ENCODE measurements at places on chromosomes 11 and 22.
A peak's percentile ranks its signal among the peaks of the same experiment; 100 is the strongest.

- H3K27ac ChIP-seq, result no peak overlapping the region
- peaks cover 20% of the 10 kb centered on the region for H3K4me1 ChIP-seq
- no peak for DNase-seq
- no peaks in the 10 kb centered on the region for H3K27me3 ChIP-seq
- H3K4me3 ChIP-seq, result no peak overlapping the region
- H3K36me3 ChIP-seq, result no peaks in the 10 kb centered on the region
These were observed 35.0 kb downstream of the KCNJ1 start for GRCh38 chr11:128832121-128832497.

GRCh38 chr22:37079158-37079557 lies 27.6 kb downstream of the KCTD17 start:
- peak overlapping the region; percentile 81 for H3K27ac ChIP-seq
- H3K27me3 ChIP-seq, result no peaks in the 10 kb centered on the region
- H3K36me3 ChIP-seq, result no peaks in the 10 kb centered on the region
- peaks cover 47% of the 10 kb centered on the region for H3K4me1 ChIP-seq
- H3K4me3 ChIP-seq, result no peak overlapping the region
- DNase-seq, result no peak

- no peak overlapping the region for H3K27ac ChIP-seq
- DNase-seq, result no peak
- no peaks in the 10 kb centered on the region for H3K36me3 ChIP-seq
- no peaks in the 10 kb centered on the region for H3K4me1 ChIP-seq
These were observed 125.6 kb downstream of the APIP start for GRCh38 chr11:34790620-34791019.

GRCh38 chr22:49690454-49690853 lies 137.2 kb downstream of the BRD1 start:
- no peak for DNase-seq
- no peak overlapping the region for H3K4me3 ChIP-seq
- peaks cover 17% of the 10 kb centered on the region for H3K4me1 ChIP-seq
- H3K27ac ChIP-seq, result no peak overlapping the region

DNA sequence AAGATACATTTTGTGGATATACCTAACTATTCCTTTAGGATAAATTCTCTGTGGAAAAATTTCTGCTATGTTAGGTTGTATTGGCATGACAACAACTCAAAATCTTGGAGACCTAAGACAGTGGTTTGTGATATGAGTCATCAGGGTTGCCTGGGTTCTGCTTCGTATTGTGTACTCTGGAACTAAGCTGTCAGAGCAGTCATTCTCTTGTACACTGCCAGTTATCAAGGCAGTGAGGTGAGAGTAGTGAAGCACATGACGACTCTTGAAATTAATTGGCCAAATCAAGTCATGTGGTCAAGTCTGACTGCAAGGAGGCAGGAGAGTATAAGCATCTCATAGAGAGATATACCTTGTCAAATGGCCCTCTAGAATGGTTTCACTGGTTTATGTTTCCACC lies 104.4 kb downstream of the FANCF start:
- no peaks in the 10 kb centered on the region for H3K27me3 ChIP-seq
- H3K4me1 ChIP-seq, result no peaks in the 10 kb centered on the region
- no peak for DNase-seq
- H3K4me3 ChIP-seq, result no peak overlapping the region
- no peaks in the 10 kb centered on the region for H3K36me3 ChIP-seq

DNA sequence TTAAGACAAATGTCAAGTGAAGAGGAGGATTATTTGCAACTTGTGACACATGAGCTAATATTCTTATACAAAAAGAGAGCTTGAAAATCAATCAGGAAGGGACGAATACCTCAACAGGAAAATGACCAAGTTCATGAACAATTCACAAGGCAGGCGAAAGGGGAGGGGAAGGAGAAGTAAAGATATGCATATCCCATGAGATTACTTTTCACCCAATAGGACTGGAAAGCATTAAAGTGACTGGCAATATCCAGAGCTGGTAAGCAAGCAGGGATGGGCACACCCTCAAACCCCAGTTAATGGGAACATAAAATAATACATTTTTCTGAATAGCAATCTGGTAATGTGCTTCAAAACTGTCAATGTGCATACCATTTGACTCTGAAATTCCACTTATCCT lies 129.5 kb downstream of the SLC1A2 start:
- no peak overlapping the region for H3K4me3 ChIP-seq
- DNase-seq, result no peak
- H3K27me3 ChIP-seq, result no peaks in the 10 kb centered on the region
- H3K36me3 ChIP-seq, result no peaks in the 10 kb centered on the region
- H3K27ac ChIP-seq, result no peak overlapping the region
- no peaks in the 10 kb centered on the region for H3K4me1 ChIP-seq

GRCh38 chr11:61958590-61958989 lies 8.4 kb downstream of the BEST1 start:
- H3K36me3 ChIP-seq, result peaks cover 6% of the 10 kb centered on the region
- no peak overlapping the region for H3K27ac ChIP-seq
- no peak overlapping the region for H3K4me3 ChIP-seq
- H3K27me3 ChIP-seq, result peaks cover 14% of the 10 kb centered on the region
- DNase-seq, result no peak

GRCh38 chr11:80593648-80594374 lies 1153.0 kb upstream of the TENM4 start:
- no peaks in the 10 kb centered on the region for H3K36me3 ChIP-seq
- H3K4me1 ChIP-seq, result no peaks in the 10 kb centered on the region
- H3K27ac ChIP-seq, result no peak overlapping the region
- no peak for DNase-seq

GRCh38 chr11:103061656-103062055 lies 30.3 kb downstream of the DCUN1D5 start:
- H3K27me3 ChIP-seq, result no peaks in the 10 kb centered on the region
- H3K27ac ChIP-seq, result no peak overlapping the region
- no peak for DNase-seq

DNA sequence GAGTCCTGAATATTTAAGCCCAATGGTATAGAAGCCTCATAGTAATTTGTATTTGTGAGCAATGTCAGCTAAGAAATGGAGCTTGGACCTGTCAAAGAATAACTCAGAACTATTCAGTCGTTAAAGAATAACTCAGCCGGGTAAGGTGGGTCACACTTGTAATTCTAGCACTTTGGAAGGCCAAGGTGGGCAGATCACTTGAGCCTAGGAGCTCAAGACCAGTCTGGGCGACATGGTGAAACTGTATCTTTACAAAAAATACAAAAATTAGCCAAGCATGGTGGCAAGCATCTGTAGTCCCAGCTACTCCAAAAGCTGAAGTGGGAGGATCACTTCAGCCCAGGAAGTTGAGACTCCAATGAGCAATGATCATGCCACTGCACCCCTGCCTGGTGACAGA lies 1526.5 kb downstream of the LRRC4C start:
- H3K4me3 ChIP-seq, result no peak overlapping the region
- no peaks in the 10 kb centered on the region for H3K27me3 ChIP-seq
- no peaks in the 10 kb centered on the region for H3K4me1 ChIP-seq
- H3K36me3 ChIP-seq, result no peaks in the 10 kb centered on the region
- no peak overlapping the region for H3K27ac ChIP-seq
- no peak for DNase-seq

All from CD4-positive, alpha-beta T cell (primary cell).